NCI-H2171 treated with DMSO at 0.1 percent for 48 hours (cell line): ENCODE measurements at places on chromosomes 5 and 9.

DNA sequence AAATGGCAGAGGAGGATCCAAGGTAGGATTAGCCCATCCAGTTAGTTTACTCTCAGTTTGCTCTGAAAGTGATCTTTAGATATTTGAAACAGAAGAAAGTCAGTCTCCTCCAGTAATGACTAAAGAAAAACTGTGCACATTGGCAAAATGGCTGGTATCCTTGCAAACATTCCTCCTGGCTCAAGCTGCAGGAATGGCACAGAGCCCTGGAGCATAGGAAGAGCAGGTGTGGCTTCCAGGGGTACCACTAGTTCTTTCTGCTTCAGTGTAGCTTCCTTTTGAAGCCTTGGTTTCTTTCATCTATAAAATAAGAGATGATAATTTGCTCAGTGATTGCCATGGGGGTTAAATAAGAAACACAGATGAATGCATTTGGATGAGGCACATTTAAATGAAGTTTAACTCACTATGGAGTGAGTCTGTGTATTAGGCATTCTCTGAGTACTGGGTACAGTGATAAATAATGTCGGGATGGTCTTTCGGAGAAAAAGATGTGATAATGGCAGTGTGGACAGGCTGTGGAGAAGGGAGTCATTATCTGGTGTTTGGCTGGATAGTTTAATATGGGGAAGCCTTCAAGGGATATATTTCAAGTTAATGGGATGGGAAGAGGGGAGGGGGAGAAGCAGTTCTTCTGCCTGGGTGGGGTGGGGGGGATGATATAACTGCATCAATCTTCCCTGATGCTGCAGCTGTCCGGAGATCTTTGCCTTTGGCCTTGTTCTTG lies 217.3 kb upstream of the KLF4 start:
- DNase-seq, result no peak

DNA sequence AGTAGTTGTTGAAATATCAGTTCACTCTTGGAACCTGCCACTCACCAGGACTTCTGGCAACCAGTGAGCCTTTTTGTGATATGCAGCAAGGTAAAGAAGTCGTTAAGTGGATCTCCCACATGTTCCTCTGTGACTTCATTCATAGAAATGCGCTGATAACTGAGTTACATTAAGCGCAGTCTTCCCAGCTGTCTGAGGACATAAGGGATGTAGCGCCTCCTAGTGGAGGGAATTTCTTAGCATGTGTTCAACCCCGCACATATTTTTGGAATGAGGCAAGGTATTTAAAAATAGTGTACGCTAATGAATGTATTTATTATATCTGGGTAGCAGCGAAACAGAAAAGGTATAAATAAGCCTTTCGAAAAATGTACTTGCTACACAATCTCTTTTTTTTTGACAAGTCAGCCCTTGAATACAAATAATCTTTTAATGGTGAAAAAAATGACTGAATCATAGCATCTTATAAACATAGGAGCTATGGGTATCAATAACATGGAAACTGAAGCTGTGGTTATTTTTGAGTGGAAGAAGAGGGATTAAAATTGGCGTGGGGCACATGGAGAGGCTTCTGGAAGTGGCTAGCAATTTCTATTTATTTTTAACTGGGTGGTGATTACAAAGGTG lies 38.0 kb downstream of the PALM2AKAP2 start:
- peak; percentile 54 for DNase-seq

- DNase-seq, result no peak
These were observed 219.2 kb downstream of the TRPM3 start for GRCh38 chr9:70902171-70902570.

- no peak for DNase-seq
These were observed 326.9 kb downstream of the ARHGEF28 start for GRCh38 chr5:73952872-73953271.

DNA sequence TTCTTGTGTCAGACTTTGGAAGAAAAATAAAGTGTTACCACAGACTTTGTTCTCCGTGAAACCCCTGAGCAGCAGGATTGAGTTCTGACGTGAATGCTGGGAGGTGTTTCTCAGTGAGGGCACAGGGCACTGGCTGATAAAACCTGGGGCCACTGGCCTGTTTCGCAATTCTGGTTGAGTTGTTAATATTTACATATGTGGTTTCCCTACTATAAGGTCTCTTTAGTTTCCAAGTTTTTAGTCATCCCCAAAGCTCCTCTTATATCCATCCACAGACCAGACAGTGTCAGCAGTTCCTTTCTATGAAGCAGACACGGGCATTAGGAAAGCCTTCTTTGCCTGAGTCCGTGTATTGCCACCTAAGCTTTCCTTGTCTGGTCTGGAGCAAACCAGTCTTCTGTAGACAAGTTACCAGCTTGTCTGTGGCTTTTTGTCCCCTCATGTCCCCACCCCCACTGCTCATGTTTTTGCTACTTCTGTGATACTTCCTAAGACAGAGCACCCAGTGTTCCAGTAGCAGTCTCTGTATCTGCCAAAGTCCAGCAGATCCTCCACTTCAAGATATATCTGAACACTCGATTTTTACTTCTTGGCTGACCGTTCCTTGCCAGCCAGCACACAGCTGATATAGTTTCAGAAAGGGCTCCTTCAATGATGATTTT lies 42.0 kb downstream of the ACO1 start:
- DNase-seq, result no peak

DNA sequence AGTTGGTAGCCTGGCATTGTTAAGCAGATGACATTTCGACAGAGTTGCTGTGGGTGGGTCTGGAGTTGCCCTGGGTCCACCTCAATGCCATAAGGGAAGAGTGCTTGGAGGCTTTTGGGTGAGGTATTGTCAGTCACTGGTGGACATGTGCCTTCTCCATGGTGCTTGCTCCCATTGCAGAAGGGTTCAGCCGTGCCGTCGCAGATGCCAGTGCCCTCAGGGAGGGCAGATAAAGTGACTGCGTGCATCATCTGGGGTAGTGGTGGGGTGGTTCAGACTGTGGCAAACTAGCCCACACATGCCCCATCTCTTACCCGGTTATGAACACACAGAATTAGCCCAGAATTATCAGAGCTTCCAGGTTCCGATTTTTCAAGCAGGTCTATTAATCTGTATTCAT lies 71.6 kb downstream of the FBXL7 start:
- DNase-seq, result no peak

DNA sequence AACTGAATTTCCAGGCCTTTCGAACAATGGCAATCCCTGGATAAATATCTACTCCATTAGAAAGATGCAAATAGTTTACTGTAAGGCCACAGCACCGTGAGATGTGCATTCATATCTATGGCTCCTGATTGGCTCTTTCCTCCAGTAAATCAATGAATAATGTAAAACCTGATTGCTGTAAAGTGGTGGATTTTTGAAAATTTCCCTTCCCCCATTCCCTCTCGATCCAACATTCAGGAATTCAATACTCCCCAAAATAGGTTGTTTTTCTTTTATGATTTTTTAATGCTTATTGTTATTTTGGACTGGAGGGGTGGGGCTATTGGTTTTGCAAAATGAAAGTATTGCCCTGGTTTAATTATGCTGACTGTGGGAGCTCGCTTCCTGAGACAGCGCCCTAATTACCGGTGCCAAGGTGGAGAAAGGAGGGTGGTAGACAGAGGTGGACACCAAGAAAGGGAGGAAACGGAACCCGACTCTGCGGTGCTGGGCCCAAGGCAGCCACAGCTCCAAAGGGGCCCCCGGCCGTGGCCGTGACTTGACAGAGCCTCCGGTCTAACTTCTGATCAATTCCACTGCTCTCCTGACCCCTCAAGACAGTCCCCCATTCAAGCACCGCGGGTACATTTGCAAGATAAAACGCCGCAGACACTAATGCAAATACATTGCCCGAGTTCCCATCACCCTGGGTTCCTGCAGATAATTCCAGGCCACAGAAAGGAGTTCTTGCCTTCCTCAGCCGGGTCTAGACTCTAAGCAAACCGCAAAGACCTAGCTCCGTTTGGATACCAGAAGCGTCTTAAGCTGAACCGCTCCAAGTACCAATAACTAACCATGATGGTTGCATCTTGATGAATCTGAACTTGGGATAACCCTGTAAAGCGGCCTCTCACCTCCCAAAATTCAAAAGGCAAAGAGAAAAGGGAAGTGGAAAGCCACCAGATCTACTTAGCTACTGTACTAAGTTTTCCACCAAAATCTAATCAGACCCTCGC lies 211.2 kb downstream of the MEF2C start:
- DNase-seq, result no peak

- no peak for DNase-seq
These were observed 120.2 kb downstream of the SEMA6A start for GRCh38 chr5:116454417-116454927.

GRCh38 chr5:96257904-96258303 lies 175.1 kb downstream of the PCSK1 start:
- no peak for DNase-seq

GRCh38 chr5:37495210-37495609 lies 116.1 kb downstream of the WDR70 start:
- DNase-seq, result peak; percentile 37

- DNase-seq, result no peak
These were observed 53.8 kb downstream of the GLRA1 start for GRCh38 chr5:151870820-151871219.

DNA sequence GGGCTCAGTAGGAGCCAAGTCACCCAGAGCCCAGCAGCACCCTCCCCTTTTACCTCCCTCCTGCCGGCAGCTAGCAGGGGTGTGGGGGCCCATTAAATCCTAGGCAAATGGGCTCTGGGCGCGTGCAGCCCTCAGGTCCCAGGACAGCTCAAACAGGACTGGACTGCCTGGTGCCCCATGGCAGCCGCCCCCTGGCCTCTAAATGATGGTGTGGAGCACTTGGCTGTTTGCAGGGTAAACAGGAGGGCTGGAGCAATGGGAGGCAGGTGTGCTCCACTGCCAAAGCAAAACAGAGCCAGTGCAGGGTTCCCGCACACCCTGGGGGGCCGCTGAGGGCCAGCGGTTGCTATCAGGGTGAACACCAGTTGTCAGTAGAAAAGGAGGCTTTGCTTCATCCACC lies 55.9 kb upstream of the C5orf58 start:
- DNase-seq, result no peak

DNA sequence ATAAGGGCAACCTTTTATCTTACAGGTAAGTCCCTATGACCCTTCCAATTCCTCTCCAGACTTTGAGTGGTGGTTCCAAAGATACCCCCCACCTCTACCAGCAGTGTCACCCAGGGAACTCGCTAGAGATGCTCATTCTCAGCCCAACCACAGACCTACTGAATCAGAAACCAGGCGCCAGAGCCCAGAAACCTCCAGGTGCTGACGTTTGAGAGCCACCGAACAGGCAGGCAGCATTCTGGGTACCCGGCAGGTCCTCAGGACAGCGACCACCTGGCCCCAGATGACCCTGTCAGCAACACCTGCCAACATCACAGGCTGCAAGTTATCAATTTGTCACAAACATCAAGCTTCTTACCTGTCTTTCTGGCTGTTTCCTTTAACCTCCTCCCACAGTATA lies 19.5 kb downstream of the RAPGEF1 start:
- DNase-seq, result no peak

DNA sequence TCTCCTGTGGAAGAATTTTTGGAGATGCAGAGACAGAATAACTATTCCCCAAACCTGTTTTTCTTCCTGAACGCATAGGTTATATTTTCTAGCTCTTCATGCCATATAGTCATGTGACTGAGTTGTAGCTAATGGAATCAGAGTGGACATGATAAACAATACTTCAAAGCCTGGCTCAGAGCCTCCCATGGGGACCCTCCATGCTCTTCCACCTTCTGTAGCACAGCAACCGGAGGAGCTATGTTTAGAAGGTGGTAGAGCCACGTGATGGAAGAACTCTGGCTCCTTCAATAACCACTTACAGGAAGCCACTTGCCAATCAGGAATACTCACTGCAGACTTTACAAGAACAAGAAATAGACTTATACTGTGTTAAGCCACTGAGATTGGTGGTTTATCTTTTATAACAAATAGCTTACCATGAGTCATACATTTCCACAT lies 39.2 kb downstream of the NADK2 start:
- peak; percentile 75 for DNase-seq

DNA sequence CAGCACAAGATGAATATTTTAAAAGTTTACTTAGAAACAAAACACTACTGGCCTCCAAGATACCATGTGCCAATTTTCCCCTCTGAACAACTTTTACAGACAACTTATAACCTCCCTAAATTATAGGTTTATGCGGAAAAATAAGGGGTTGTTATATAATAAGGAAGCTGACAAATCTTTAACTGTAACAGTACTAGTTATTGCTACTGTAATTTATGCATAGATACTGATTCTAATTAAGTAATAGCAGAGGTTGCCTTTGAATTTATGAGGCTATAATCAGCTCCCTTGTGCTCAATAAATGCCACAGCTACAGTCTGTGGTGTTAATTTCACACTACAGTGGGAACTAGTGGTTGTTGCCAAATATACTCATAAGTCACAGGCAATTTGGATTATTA lies 291.3 kb upstream of the PCSK5 start:
- no peak for DNase-seq

DNA sequence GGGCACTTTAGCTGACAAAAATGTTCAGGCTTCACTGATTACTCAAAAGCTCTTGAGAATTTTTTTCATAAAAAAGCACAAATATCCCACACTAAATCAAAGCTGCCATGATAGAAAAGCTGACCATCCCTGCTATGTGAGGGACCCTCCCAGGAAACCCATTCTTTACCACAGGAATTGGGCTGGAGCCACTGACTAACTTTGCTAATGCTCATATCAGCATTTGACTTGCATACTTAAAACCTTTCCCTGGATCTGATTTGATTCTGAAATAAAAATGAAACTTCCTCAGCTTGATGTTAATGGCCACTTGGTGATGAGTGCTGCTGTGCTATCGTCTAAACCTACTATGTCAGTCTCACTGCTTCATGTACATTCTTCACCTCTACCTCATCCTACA lies 243.6 kb downstream of the PRELID2 start:
- DNase-seq, result no peak
